ENCODE measurements at places on chromosomes 6 and 20. TPM values are rescaled to one million over a fixed set of nuclear protein-coding genes. Genes with fewer than 3 reads are reported as not detected.

DNA sequence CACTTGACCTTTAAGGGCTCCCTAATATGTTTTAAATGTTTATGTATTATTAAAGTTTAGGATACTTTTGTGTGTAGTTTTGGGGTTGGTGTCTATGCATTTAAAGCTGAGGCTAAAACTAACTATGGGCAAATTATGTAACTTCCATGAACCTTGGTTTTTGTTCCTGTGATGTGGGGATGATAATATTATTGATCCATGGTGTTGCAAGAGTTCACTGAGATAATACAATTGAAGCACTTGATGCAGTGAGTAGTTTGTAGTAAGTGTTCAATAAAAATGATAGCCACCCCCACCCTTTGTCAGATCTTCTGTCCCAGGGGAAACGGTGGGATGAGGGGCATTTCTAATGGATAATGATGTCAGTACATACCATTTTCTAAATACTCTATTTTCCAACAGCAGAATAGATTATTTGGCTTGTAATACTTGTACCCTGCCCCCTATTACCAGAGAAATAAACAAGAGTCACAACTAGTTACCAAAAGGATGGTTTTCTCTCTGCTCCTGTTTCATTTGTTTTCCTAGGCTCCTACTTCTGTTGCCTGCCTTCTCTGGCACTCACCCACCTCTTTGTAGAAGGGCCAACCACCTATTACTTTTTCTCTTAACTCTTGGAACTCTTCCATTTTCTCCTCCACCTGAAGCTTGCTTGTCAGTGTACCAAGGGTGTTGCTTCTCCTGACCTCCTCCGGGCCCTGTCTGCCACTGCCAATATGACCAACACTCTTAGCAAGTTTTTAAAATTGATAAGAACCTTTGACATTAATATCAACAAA is 97.9 kb downstream of the RCAN2 start:
- DNase-seq, result no peak

DNA sequence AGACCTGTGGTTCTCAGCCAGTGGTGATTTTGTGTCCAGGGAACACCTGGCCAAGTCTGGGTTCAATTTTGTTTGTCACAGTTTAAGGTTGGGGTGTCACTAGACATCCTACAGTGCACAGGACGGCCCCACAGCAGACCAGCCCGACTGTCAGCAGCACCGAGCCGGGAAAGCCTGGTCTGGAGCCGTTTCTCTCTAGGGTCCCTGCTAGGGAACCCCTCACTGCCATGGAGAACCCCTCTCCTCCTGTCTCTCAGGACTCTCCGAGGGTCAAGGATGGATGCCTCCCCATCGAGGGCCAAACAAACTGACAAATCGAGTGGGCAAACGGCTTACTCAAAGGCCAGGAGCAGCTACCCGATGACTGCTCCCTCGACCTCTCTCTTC is 15.8 kb upstream of the STX16 start:
- no peak for DNase-seq

The SLC22A3 gene
- 8.2 TPM for total RNA-seq

The ENPP4 gene
- total RNA-seq, result 22.6 TPM

- no peak for DNase-seq
Measured at GRCh38 chr6:127547215-127547614, 28.1 kb upstream of the MTCL3 start.

DNA sequence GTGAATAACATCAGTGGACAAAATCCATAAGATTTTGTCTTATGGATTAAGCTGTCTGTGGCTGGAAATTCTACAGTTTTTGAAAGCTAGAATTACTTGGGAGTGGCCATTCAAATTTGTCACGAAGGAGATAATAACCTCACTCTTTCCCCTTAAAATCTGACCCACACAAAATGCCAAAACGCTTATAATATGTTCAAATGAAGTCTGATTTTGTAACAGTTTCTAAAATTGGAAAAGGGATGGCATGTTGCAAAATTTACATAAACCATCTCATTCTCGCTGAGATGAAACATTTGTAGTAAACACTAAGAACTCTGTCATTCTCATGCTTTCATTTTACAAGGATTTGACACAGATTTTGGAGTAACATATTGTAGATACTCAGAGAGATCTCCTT is 112.7 kb downstream of the GJA1 start:
- no peak for DNase-seq

The EPPIN gene
- total RNA-seq, result not detected

DNA sequence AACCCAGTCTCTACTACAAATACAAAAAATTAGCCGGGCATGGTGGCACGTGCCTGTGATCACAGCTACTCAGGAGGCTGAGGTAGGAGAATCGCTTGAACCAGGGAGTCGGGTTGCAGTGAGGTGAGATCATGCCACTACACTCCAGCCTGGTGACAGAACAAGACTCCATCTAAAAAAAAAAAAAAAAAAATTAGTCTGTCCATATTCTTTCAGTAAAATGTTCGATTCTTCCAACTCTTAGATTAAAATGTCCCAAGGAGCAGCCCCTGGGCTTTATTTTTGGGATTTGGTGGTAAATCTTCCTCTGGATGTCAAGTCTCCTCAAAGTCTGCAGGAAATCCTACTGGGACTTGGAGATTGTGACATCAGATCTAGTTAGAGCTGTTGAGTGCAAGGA is 101.0 kb upstream of the EEF1E1 start:
- DNase-seq, result no peak

DNA sequence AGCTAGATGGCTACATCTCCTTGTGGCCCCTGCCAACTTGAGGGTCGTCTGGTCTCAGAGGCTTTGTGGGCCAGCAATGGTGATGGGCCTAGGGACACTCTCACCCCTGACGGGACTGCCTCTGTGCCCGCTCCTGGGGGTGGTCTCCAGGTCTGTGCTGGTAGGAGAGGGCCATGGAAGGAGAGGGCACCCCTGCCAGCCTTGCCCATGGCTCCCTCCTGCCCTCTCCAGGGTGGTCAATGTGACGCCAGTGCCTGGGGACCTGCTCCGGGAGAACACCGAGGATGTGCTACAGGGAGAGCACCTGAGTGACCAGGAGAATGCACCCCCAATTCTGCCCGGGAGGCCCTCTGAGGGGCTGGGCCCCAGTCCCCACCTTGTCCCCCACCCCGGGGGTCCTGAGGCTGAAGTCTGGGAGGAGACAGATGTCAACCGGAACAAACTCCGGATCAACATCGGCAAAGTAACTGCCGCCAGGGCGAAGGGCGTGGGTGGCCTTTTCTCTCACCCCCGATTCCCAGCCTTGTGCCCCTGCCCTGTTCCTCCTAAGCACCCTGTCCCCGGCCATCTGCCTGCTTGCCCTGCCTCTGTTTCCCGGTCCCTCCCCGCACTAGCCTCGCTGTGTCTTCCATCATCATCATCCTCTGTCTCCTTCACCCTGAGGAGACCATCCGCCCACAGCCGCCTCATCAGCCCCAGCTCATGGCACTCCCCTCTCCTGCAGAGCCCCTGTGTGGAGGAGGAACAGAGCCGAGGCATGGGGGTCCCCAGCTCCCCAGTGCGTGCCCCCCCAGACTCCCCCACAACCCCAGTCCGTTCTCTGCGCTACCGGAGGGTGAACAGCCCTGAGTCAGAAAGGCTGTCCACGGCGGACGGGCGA is 15.8 kb downstream of the TTBK1 start:
- DNase-seq, result no peak

DNA sequence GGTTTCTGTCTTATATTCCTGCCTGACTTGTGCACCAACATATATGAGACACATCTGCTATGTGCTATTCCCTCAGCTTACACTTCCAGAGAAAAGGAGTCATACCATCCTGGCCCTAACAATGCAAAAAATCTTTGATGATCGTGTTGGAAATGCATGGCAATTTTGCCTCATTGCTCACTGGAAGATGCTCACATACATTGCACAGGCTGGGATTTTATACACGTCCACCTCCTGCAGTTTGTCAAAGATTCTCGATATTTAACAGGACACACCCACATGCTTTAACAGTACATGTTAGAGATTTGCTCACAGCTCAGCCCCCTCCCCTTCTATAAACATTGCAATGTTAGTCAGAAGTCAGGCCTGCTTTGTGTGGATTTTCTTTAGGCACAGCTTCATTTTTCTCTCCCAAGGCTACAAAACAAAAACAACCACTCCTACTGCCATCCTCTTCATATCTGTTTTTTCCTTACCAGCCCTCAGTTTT is 66.1 kb downstream of the ADGB start:
- DNase-seq, result no peak

DNA sequence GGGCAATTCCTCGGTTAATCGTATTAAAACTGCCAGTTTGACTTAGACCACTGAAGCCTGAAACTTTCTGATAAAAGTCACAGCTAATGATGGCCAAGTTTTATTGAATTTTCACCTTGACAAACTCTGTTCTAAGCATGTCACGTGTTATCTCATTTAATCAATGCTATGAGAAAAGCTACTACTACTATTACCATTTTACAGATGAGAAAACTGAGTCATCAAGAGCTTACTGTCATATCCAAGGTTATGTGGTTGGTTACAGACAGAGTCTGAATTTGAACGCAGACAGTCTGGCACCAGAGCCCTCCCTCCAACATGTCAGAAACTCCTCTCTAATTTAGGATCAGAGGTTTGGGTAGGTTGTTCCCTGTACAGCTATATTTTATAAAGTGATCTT is 4.3 kb downstream of the FAXC start:
- DNase-seq, result no peak

The ASIP gene
- not detected for total RNA-seq

The HCRTR2 gene
- not detected for total RNA-seq

The DDR1 gene
- total RNA-seq, result 70.1 TPM

- no peak for DNase-seq
Measured at GRCh38 chr6:45576648-45577624, 199.2 kb upstream of the SUPT3H start.

The IL20RA gene
- total RNA-seq, result 0.47 TPM

GRCh38 chr6:41288030-41288753 is 1.7 kb upstream of the TREM1 start:
- DNase-seq, result no peak

The FAM209B gene
- not detected for total RNA-seq

The SYCP2 gene
- 2.9 TPM for total RNA-seq

DNA sequence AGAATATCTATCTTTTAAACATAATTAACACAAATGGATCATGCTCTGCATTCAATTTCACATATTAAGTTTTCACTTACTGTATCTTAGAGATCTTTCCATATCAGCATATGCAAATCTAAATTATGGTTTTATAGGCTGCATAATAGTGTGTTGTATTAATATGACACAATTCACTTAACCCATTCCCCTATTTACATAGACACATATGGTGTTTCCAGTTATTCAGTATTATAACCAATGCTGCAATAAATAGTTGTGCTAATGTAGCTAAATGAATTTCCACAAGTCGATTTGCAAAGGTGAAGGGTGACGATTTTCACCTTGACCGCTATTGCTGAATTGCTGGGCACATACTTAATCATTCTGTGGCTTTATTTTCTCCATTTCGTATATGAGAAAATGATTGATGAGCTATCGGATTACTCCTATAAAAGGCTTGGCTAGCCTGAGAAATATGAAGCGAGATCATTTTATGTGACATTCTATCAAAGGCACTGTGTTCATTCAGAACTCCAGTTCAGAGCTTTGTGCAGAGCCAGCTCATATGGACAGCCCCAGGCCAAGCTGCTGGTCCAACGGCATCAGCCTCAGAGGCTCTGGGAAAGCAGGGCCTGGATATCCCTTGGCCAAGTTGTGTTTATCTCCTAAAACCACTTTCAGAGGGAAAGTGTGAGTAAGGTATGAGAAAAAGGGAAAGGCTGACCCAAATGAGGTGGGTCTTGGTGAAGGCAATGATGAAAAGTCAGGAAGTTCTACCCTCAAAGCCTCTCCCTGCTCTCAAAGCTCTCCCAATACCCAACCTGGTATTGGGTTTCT is 50.8 kb downstream of the GFOD1 start:
- no peak for DNase-seq

DNA sequence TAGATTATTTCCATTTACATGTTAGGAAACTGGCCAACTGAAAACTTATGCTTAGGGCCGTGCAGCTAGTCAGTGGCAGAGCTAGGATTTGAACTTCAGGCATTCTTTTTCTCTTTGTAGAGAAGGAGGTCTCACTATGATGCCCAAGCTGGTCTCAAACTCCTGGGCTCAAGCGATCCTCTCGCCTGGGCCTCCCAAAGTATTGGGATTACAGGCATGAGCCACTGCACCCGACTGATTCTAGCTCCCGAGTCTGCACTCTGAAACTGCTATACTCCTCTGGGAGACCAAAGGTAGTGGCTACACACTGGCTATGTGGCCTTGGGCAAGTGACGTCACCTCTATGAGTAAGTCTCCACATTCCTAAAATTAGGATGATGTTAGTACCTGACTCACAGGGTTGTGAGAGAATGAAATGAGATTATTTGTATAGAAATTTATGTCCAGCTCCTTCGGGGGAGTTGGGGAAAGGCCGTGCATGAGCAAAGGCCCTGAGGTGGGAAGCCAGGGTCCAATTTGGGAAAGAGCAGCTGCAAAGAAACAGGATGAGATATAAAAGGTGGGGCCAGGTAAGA is 6.4 kb downstream of the PLTP start:
- DNase-seq, result no peak

DNA sequence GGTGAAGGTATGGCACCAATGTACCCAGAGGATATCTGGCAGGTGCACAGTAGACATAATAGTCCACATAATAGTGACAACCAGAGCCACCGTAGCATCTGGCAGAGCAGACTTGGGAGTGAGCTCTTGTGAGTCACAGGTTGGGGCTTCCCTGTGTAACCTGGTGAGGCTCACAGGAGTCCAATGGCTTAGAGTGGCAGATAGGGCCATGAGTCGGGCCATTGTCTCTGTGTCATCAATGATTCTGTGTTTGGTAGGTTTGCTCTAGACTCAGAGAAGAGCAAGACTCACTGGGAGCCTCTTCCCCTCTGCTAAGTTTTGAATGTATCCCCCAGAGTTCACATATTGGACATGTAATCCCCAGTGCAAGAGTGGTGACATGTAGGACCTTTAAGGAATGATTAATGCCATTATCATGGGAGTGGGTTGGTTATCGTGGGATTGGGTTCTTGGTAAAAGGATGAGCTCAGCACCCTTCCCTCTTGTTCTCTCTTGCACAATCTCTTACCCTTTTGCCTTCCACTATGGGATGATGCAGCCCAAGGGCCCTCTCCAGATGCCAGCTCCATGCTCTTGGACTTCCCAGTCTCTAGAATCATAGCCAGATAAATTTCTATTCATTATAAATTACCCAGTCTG is 22.6 kb upstream of the SIRPA start:
- DNase-seq, result no peak

GRCh38 chr20:32519381-32519730 is 65.8 kb downstream of the NOL4L start:
- DNase-seq, result peak; percentile 33

DNA sequence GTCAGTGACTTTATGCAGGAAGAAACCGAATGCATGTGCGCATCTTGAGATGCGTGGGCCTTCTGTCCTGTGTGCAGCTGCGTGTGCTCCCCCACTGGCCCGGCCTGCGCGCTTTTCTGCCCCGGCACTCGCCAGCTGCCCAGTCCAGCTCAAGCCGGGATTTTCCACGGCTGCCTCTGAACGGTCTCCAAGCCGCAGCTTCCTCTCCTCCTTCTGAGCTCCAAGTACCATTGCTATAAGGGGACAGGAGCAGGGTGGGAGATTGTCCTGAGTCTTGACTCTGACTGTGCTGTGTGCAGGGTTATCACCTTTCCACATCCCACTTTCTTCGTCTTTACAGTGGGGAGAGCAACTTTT is 302.8 kb downstream of the THBS2 start:
- DNase-seq, result no peak

- peak; percentile 75 for DNase-seq
Measured at GRCh38 chr6:31737991-31738979, 1.5 kb upstream of the MSH5 start.

All from Peyer's patch (tissue), 4 donors.